Naive thymus-derived CD4-positive, alpha-beta T cell (primary cell): ENCODE measurements at places on chromosomes 5 and 9. TPM values are rescaled to one million over a fixed set of nuclear protein-coding genes. Genes with fewer than 3 reads are reported as not detected.

DNA sequence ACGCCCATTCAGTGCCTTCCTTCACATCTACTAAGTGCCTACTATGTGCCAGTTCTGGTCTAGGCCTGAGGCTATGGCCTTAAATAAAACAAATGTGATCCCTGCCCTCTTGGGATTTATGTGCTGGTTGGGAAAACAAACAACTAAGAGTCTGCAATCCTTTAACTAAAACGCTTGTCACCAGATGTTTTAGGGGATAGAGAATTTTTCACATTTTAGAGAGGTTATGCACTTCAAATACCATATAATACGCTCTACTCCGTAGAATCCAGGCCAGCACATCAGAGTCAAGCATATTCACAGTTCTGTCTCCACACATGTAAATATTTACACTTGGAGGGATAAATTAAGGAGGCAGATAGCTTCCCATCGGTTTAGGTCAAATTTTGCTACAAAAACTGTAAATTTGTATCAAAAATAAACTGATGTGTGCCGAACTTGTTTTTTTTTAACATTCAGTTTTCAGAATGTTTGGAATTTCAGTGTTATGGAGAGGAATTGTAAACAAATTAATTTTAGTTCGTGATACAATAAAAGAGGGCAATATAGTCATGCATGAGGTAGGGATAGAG, 22.0 kb upstream of the ADRA1B start:
- DNase-seq: no peak

NKD2 gene
- not detected for polyA plus RNA-seq

DNA sequence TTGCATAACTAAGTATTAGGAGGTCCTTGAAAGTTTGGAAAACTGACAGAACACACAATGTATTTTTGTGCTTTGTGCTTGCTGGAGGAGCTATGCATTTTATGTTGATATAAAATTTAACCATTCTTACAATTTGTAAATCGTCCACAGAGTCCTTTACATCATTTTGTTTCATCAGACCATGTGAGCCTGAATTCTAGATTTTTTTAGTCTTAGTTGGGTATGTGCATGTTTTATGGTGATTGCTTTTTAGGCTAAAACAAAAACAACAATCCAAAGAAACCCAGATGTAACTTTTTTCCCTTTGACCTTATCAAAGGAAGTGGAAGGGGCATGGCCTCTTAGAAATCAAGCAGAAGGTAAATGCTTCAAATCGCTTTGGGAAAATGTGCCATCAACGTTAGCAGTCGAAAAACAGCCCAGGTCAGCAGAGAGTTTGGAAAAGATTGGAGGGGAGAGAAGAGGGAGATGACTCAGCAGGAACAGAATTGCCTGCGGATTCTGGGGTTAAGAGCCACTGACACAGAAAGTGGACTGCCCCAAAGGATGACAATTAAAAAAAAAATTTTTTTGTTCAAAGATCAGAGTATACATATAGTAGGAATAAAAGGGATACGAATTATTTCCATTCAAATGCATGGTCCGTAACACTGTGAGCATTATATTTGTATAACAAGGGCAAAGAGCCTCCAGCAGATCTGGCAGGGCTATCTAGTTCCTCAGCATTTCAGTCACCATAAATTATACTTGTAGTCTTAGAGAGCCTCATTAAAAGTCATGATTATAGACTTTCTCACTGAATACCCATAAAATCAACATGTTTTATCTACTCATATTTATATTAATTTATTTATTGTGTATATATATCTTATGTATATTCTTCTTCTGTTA, 253.5 kb upstream of the HAPLN1 start:
- no peak for DNase-seq

- DNase-seq: no peak
Measured at GRCh38 chr5:140202078-140202477, 27.1 kb downstream of the CYSTM1 start.

TCOF1 gene
- 27.0 TPM for polyA plus RNA-seq

DNA sequence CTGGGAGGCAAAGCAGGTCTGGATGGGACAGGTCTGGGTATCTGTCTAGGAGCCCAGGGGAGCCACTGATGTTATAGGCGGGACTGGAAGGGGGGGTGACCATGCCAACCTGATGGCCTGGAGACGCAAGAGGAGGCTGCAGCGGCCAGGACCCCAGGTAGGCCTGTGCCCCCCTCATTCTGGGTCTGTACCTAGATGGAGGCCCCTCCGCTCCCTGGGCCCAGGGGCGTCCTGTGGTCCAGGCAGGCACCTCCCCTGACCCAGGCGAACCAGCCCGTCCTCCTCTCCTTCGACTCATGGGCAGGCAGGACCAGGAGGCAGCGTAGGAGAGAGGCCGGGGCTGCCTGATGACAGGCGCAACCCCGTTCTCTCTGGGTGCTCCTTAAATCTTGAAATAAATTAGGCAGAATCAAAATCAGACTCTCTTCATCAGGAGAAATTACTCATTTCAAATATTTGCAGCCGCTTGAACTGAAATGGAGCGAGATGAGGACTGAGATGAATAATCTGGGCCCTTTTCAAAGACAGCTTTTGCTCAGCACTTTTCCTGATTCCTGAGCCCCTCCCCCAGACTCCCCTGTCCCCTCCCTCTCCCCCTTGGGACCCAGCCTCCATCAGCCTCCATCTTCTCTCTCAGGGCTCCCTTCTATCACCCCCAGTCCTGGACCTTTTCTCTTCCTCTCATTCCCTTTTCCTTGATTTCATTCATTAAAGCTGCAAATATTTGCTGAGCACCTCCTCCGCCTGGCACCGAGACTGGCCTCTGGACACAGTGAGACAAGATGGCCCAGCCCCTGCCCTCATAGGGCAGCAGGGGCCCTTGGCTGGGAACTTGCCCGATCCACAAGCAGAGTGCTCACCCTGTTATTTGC, 46.8 kb upstream of the IER5L start:
- no peak for DNase-seq

GRCh38 chr9:122376796-122377195, 6.0 kb downstream of the PTGS1 start:
- DNase-seq: no peak
